Activated CD8-positive, alpha-beta memory T cell treated with anti-CD3 and anti-CD28 coated beads for 48 hours (primary cell): ENCODE measurements at places on chromosomes 2 and 18.

GRCh38 chr18:35513181-35513936 is 15.6 kb upstream of the INO80C start:
- DNase-seq = no peak

GRCh38 chr18:74412116-74412880 is 44.8 kb downstream of the DIPK1C start:
- no peak for DNase-seq

GRCh38 chr2:207939342-207940108 is 85.8 kb downstream of the PLEKHM3 start:
- DNase-seq = no peak

DNA sequence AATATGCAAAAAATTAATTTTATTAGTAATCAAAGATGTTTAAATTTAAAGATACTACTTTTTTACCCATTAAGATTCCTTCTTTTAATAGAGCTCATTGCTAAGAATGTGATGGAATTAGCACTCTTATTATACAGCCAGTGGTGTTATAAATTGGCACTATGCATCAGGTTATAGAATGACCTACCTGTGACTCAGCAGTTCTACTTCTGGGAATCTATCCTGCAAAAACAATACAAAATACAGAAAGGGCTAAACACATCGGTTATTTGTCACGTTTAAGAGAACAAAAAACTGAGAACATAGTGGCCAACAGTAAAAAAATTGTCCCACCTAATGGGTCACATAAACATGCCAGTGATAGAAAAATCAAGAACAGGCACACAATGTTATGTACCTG is 9.4 kb upstream of the ADD2 start:
- DNase-seq = no peak

- no peak for DNase-seq
Observed at GRCh38 chr2:45195916-45196315, 186.7 kb upstream of the SIX2 start.

- DNase-seq = no peak
Observed at GRCh38 chr2:119384971-119385370, 18.2 kb downstream of the DBI start.

DNA sequence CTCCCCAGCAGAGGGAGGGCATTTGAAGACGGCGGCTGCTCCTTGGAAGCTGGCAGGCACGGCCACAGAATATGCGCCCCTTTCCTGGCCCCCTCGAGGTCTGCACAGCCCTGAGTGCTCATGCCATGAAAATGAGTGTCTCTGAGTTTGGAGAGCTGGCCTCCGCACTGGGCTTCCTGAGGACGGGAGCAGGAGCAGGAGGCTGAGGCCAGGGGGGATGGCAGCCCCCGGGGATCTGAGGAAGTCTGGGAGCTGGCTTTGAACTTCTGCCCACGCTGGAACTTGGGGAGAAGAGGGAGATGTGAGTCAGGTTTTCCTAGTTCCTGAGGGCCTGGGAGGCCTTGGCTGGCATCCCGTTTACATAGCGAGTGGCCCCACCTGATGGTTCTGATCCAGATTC is 47.0 kb downstream of the RRM2 start:
- no peak for DNase-seq

GRCh38 chr18:11962597-11962996 is 18.7 kb upstream of the IMPA2 start:
- no peak for DNase-seq

DNA sequence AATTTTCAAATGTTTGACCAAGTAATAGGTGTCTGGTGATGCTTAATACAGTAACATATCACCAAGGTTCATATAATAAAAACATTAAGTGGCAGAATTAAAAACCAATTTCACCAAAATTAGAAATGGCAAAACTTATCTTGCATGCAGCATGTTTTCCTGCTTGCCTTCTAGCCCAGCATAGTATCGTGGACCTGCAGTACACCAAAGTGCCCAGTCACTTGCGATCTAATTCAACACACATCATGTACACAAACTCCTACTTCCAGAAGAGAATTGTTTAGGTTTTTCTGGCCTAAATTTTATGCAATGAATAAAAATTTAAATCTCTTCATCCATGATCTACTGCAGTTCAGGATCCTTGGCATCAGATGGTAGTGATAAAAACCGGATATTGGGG is 28.9 kb downstream of the LPIN2 start:
- no peak for DNase-seq

- DNase-seq = no peak
Observed at GRCh38 chr2:226208726-226209125, 590.9 kb downstream of the IRS1 start.

GRCh38 chr2:23618794-23619530 is 234.0 kb downstream of the KLHL29 start:
- DNase-seq = no peak

DNA sequence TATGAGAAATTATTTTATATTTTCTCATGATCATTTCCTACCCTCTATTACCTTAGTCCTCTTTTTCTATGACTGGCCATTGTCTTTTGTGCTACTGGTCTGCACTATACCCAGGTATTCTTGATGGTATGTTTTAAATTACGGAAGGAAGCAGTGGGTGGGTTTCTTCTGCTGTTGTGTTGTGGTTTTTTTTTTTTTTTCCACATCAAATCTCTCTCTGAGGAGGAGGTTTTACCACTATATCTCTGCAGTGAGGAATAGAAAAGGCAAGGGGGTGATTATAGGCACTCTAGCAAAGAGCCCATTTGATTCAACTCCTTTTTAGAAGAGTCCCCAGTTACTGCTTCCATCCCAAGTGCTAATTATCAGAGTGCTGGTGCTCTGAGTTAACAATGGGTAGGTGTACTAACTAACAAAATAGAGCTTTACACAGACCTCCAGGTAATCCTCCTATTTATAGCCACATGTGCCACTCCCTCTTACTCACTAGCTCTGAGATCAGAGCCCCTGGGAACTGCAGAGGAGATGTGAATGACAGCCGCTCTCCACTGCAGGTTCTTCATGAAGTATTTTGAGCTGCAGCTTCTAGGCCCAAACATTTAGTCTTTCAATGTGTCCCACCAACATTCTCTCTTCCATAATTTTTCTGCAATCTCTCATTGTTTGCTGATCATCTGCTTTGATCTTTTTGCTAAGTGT is 301.6 kb upstream of the GULP1 start:
- no peak for DNase-seq

- no peak for DNase-seq
Observed at GRCh38 chr2:59791004-59791618, 762.3 kb downstream of the BCL11A start.

- DNase-seq = no peak
Observed at GRCh38 chr2:146227152-146228019, 1617.4 kb upstream of the ACVR2A start.

- no peak for DNase-seq
Observed at GRCh38 chr2:226429476-226429875, 370.1 kb downstream of the IRS1 start.

- DNase-seq = no peak
Observed at GRCh38 chr2:61272421-61273070, 110.6 kb downstream of the C2orf74 start.

DNA sequence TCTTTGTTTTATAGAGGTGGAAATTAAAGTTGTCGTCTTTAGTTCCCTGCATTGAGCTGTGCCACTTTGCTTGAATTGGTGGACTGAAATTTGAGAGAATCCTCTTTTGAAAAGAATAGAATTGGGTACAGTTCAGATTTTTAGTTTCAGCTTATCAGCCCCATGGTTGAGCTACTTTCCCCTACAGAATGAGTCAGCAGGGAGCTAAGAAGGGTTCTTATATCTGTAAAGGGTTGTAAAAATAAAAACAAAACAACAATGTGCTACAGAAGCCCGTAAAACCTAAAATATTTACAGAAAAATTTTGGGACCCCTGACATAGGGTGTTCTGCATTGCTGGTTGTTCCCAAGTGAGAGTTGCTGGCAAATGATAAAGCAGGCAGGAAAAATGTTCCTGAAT is 12.6 kb downstream of the SLC20A1 start:
- DNase-seq = no peak

DNA sequence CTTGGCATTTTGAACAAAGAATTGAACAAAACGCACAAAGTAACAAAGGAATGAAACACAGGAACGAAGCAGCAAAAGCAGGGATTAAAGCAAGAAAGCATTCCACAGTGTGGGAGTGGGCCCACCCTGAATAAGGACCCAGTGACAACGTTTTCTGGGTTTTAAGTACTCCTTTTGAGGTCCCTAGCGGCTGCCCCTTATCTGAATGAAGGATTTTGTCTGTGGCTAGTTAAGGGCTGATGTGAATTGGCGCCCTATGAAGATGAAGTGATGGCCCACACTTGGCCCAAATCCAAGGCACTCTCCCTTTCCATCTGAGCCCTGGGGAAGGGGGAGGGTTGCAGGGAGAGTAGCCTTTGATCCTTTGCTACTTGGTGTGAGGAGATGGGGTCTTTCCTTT is 7.8 kb upstream of the CCDC141 start:
- no peak for DNase-seq

- DNase-seq = no peak
Observed at GRCh38 chr2:31191931-31192330, 25.4 kb downstream of the CAPN14 start.

DNA sequence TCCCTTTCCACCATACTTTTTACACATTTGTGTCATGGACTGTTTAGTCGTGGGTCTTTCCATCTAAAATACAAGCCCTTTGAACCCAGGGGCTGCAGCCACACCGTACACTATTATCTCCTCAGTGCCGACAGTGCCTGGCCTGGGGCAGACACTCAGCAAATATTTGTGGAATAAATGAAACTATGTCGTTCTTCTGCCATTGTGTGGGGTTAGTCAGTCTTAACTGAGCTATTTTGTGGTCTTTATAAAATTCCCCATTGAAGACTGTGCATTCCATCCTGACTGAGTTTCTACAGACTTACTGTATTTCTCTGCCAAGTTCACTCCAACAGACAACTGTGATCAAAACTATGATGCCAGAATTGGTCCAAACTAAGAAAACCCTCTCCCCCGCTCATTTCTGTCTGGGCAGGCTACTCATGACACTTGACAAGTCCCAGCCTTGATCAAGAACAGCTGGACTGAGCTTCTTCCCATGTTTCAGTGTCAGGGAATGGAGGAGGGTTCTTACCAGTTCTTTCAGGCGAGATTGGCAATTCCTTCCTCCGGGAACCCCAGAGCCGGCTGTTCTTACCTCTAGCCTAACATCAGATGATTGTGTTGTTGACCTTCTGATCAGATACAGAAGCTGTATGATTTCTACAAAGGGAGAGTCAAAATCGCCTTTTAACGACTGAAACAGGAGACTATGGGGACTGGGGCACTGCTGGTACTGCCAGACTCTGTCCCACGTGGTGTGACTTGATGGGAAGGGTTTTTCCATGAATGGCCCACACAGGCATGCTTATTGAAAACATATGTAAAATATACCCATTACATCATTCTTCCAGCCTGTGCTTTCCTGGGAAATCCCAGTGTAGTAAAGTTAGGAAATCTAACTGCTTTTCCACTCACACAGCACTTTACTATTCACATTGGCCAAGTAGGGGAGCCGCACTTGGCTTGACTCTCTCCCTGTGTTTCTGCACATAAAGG is 77.4 kb upstream of the NPAS2 start:
- DNase-seq = no peak

DNA sequence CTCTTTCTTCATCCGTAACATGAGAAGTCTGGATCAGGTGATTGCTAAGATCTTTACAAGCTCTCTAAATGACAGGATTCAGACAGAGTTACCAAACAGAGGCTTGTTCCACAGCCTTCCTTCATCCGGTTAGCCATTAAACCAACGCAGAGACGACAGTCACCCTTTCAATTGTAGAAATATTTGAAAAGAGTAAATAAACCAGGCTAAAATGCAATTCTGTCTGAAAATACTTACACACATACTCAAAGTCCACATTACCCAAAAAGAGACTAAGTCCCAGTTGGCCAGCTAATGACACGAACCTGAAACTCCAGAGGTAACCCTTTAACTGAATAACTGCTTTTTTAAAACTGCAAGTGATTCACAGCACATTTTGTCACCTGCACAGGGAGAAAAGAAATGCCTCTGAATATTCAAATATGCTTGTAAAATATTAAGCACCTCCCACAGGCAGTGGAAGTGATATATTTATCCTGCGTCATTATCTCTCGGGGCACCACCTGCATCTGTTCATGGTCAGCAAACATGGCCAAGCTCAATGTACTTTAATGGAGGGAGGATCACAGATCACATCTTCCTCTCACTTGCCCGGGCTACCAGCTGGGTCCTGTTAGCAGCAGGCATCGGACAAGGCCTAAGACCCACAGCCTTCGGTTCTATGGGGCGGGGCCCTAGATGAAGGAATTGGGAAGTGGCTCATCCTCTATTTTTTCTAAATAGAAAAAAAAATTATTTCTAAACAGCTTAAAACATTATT is 38.8 kb upstream of the DNER start:
- DNase-seq = no peak

DNA sequence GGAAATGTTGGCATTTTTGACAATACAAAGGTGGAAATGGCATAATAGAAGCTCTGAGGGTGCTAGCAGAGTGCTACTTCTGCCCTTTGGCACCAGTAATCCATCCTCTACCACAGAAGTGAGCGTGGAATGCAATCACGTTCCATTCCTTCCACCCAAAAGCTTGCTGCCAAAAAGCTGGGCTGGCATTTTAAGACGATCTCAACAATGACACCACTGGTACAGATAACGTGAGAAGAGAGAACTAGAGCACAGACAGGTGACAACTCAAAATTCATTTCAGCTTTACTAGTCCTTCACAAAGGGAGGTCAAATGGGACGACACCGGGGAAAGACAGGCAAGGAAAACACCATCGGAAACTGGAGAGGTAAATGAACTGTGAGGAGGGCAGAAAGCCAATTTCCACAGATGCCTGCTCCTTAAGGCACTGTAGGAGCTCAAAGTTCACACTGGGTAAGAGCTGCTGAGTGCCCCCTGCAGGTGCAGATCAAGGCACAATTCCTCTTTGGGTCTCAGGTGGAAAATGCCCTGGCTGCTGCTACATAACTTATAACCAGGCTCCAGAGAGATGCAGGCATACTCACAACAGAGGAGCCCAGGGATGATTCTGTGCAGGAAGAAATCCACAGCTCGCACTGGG is 50.7 kb upstream of the RNU4ATAC start:
- no peak for DNase-seq

DNA sequence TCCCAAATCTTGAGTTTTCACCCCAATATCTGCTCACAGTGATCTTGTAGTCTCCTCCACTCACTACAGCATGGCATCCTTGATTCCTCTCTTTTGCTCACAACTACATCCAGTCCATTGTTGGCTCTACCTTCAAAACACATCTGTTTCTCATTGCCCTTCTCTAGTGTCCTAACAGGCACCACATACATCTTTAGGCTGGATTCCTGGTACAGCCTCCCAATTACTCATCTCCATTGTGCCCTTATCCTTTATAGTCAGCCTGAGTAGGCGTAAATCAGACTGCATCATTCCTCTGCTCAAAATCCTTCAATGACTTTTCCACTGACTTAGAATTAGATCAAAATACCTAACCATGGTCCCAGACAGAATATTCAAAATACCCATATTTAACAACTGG is 10.7 kb upstream of the TAF1B start:
- DNase-seq = no peak

- no peak for DNase-seq
Observed at GRCh38 chr2:156405586-156405985, 30.6 kb upstream of the GPD2 start.

DNA sequence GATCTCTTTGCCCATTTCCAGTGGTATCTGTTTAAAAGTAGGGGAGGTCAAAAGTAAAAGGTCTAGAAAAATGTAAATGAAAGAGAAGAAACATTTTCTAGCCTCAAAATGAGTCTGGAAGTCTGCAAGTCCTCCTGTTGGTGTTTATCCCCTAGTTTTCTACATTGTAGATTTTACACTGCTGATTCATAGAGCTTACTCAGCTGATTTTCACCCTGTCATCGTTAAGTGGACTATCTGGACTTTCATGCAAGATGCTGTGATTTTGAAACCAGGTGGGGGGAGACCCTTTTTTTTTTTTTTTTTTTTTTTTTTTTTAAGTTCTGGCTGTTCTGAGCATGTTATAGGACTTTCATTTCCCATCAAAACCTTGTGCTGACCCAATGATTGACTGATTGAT is 10.3 kb downstream of the HOXD3 start:
- DNase-seq = no peak
